Right cardiac atrium (tissue), 5 donors: ENCODE measurements at places on chromosomes 13 and 19.

GRCh38 chr19:47381653-47382279 lies 32.7 kb downstream of the DHX34 start:
- no peak for DNase-seq

DNA sequence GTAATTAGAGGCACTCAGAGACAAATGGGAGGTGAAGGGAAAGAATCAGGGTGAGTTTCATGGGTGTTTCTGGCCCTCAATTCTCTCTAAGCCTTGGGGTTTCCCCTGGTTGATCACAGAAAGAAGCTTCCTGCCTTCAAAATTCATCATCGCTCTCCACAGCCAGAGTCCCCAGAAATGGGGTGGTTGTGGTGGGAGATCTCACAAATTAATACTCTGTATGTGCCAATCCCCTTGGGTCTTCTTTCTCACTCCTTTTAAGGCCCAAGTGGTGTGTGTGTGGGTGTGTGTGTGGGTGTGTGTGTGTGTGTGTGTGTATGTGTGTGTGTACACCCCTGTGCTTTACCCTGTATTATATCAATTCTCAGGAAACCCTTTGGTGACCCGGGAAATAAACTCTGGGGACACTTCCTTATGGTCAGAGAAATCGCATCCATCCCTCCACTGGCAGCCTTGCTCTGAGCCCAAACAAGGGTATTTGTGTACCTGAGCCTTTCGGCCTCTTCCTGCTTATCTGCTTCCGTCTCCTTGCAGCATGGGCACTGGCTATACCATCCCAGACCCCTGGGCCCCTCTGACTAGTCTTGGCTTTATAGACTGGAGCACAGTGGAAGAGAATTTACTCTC lies 2.8 kb upstream of the FCGBP start:
- no peak for DNase-seq

GRCh38 chr13:112226320-112227002 lies 149.7 kb upstream of the SPACA7 start:
- DNase-seq, result no peak

DNA sequence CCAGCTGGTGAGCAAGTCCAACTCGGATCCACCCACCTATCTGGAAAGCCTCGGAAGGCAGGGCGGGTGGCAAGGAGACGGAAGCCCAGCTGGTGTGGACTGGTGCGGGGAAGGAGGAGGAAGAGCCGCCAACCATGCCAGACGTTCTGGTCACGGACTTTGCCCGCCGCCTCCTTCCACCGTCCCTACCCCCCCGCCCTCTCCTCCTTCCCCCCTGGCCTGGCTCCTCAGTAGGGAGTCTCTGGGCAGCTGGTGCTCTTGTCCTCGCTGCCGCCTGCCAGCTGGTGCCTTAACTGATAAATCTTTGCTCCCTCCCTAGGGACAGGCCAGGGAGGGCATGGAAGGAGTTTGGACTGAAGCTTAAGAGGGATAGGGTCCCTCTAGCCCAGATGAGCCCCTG lies 4.8 kb downstream of the SYNGR4 start:
- DNase-seq, result no peak

- no peak for DNase-seq
Measured at GRCh38 chr19:39838569-39838968, 4.6 kb upstream of the DYRK1B start.

DNA sequence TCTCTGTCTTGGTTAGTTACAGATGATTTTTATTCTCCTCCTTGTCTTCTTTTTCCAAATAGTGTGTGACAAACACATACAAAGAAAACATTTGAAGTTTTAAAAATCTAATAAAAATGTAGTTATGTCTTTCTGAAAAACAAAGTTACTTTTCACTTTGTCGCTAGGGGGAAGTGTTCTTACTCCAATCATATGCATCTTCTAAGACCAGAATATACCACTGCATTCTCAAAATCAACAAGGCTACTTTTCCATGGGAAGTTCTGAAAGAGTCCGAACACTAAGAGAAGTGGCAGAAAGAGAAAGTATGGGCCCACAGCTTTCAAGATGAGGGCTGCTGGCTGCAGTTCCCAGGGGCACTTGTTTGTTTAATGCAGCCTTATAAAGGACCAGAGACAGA lies 208.9 kb downstream of the DCT start:
- DNase-seq, result no peak

DNA sequence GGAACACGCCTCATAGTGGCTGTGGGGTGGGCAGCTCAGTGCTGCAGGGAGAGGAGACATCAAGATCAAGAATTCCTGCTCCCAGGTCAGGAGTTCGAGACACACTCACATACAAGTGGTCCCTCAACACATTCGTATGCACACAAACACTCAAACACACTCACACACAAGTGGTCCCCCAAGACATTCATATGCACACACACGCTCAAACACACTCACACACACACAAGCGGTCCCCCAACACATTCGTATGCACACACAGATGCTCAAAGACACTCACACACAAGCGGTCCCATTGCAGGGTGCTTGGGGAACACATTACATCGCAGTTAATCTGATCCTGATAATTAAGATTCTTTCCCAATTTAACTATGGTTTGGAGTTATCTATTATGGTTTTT lies 28.2 kb downstream of the FCGBP start:
- DNase-seq, result no peak

- DNase-seq, result no peak
Measured at GRCh38 chr19:14704450-14704849, 14.6 kb downstream of the ZNF333 start.

- no peak for DNase-seq
Measured at GRCh38 chr19:43781630-43782310, 997 bp upstream of the KCNN4 start.

DNA sequence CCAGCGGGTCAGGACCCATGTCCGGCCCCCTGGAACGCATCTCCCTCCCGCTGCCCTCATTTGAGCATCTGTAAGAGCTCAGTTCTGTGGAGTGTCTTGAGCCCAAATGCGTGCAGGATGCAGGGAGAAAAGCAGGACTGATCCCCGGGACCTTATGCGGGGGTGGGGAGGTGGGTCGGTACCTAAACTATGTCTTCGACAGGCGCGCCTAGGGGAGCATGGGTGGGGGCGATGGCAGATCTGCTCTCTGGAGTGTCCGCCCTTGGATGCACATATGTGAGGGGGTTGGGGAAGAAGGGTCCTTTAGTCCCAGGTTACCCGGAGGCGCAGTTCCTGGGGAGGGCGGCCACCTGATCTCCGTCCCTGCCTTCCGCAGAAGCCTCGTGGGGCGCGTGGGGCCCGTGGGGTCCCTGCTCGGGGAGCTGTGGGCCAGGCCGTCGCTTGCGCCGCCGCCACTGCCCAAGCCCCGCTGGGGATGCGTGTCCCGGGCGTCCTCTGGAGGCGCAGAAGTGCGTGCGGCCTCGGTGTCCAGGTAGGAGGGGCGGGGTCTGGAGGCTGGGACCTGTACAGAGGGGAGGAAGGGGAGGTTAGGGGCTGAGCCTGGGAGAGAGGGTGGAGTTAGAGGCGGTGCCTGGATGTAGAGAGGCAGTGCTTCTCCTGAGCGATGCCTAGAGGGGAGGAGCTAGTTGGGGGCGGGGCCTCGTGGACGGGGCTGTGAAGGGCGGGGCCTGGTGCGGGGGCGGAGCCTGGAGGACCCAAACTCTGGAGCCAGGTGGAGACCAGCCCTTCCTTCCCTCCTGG lies 2.9 kb downstream of the CILP2 start:
- DNase-seq, result no peak

- no peak for DNase-seq
Measured at GRCh38 chr19:38211151-38211591, 12.9 kb downstream of the DPF1 start.

DNA sequence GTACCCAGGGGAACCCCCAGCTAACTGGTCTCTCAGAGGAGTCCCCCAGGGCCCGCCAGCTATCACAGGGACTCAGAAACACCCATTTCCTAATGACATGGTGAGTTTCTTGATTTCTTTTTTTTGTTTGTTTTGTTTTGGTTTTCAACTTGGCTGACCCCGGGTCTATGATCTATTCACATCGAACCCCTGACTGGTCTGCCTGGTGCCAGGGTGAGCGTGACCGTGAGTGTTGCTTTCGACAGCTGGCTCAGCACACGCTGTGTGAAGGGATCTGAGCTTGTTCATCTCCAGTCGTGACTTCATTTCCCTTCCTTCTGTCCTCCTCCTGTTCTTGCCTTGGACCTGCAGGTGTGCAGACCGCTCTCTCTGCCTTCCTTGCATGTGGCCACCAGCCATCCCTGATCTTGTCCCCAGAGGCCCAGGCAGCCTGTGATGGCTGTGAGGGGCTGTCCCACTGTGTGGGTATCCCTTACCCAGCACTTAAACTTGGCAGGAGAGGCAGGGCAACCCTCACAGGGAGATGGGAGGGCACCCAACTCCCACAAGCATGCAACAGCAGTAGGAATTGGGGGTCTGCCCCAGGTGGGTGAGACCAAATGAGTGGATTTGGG lies 26.2 kb downstream of the TMEM161A start:
- no peak for DNase-seq

- no peak for DNase-seq
Measured at GRCh38 chr13:78978381-78978998, 319.5 kb upstream of the OBI1 start.

DNA sequence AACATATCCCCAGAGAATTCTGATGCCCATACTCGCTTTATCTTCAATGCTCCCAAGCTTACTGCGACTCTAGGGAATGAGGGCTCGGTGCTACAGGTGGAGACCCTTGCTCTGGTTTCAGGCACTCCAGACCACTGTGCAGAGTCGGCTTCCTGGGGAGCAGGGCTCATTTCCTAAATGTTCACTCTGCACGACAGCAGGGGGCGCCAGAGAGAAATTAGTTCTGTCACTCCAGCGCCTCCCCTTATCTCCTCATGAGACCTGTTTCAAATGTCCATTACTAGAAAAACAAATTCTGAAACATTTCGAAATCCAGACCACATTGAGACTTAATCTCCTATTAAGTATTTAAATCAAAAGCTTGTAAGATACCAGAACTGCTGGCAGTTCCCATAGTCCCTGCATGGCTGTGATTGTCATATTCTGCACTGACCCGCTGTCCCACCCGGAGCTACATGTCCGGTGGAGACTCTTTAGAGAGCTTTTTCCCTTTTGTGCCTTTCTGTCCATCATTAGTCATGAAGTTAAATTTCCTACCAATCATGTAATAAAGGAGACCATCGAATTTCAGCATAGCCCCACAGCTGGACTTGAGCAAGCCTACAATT lies 22.4 kb downstream of the EPSTI1 start:
- DNase-seq, result peak; percentile 88

DNA sequence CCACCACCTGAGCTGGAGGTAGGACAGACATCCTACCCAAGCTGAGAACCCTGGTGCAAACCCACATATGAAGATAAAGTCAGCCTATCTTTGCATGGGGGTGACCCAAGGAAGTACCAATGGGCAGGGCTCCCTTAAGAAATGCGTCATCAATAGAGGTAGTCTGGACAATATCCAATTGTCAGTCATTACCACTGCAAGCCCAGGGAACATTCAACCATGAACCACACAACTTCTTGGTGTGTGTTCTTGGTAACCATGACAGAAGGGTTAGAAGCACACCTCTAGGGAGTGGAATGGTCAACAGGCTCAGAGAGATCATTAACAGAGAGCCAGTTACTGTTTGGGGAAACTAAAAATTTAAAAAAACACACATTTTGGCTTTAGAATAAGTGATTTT lies 34.7 kb upstream of the DOCK9 start:
- DNase-seq, result no peak

- DNase-seq, result no peak
Measured at GRCh38 chr13:27744801-27745200, 47.5 kb upstream of the GSX1 start.

DNA sequence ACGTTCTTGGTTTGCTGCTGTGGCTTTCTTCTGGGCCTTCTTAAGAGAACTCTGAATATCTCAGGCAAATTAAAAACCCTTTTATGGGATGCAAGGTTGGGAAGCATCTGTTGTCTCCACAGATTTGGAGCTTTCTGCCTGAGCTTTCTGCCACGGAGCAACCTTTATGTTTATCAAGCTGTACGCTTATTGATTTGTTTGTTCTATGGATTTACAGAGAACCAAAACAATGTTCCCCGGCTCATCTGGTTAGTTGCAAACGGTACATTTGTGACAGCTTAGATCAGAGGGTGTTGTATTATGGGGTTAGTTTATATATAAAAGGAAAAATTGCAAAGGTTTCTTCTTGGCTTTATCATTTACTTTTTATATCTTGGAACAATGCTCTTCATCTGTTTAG lies 479.6 kb downstream of the DIAPH3 start:
- no peak for DNase-seq

GRCh38 chr19:4064496-4065260 lies 2.0 kb downstream of the ZBTB7A start:
- peak; percentile 87 for DNase-seq

DNA sequence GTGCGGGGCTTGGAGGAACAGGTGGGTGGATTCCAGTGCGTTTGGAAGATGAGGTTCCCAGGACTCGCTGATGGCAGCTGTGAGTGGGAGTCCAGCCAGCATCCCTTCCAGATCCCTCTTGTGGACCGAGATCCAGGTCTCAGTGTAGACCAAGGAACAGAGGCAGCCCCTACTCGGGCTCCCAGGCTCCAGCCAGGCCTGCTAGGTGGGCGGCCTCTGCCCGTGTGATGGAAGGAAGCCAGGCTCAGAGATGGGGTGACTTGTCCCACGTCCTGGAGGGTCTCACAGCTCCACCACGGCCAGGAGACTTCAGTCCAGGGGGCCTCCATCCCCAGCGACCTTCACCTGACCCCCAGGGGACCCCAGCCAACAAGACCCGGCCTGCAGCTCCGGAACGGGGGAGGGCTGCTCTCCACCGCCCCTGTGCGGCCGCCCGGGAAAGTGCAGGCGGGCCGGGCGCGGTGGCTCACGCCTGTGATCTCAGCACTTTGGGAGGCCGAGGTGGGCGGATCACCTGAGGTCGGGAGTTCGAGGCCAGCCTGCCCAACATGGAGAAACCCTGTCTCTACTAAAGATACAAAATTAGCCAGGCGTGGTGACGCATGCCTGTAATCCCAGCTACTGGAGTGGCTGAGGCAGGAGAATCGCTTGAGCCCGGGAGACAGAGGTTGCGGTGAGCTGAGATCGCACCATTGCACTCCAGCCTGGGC lies 729 bp upstream of the MADCAM1 start:
- DNase-seq, result peak; percentile 63

DNA sequence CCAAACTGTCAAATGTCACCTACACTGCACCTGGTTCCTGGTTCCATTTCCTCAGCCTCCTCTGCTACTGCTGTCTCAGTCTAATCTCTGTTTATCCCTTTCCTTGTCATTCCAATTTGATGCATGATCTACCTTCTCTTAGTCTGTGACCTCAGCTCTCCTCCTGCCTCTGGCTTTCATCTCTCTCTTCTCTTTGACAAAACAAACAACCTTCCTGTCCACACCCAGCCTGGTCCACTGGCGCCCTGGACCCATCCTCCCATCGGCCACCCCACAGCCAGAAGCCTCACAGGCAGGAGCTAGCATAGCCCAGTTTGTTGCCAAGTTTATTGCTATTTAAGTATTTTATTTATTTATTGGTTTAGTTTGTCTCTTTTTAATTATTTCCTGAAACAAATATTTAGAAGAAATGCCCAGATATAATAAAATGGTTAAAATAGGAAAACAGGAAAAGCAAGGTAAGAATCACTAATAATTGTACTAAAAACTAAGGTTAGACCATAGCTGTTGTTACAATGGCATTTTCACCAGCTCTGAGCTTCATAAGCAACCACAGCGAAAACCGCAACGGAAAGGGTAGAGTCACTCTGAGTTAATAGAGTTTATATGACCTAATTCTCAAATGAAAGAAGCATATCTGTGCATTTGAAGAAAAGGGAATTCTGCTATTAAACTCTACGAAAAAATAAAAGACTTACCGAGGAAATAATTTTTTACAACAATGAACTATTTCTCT lies 68.6 kb downstream of the EFNB2 start:
- no peak for DNase-seq

- DNase-seq, result no peak
Measured at GRCh38 chr19:29974701-29975100, 32.7 kb downstream of the URI1 start.

- no peak for DNase-seq
Measured at GRCh38 chr13:106098778-106099177, 436.7 kb downstream of the EFNB2 start.
